ENCODE measurements at places on chromosomes 4 and X.

DNA sequence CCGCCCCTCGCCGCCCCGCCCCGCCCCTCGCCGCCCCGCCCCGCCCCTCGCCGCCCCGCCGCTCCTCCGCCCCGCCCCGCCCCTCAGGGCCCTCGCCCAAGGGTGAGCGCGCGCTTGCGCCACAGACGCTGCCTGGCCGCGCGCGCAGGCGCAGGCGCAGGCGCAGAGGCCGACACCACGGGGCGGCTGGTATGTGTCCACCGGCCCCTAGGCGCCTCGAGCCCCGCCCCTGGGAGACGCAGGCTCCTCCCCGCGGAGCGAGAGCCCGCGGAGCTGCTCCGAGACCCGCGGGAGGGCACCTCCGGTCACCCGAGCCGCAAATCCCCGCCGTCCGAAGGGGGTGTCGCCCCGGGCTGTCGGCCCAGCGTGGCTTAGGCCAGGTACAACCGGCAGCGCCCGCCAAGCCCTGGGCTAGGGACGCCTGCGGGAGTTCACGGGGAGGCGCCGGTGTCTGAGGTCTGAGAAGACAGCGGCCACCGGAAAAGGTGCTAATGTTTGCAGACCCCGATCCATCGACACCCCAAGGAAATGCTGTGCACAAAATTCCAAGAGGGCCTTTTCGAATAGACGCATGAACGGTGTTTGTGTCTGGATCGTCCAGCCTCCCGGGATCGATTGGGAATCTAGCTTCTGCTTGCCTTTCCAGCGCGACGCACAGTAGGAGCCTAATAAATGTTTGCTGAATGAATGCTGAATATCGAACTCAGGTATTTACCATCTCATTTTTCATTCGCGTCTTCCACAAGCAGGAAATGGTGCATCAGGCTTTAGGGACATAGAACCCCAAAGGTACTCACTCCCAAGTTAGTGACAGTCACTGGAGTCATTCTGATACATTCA, 473 bp upstream of the CCNQ start:
- DNase-seq, result peak; percentile 69

DNA sequence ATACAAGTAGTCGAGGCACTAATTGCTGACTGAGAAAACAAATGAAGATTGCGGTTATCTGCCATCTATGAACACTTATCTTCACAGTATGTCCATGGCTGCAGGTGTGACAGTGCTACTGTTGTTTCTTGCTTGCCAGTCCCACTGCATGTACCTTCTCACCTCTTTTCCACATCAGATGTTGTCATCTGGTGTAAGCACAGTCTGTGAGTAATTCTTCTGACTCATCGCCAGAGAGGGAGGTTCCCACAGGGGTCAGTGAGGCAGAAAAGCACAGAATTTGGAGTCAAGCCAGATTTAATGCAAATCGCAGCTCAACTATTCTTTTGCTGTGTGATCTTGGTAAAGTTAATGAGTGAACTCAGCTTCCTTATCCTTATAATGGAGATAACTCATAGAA, 144.4 kb downstream of the GLRA2 start:
- peak; percentile 70 for DNase-seq

DNA sequence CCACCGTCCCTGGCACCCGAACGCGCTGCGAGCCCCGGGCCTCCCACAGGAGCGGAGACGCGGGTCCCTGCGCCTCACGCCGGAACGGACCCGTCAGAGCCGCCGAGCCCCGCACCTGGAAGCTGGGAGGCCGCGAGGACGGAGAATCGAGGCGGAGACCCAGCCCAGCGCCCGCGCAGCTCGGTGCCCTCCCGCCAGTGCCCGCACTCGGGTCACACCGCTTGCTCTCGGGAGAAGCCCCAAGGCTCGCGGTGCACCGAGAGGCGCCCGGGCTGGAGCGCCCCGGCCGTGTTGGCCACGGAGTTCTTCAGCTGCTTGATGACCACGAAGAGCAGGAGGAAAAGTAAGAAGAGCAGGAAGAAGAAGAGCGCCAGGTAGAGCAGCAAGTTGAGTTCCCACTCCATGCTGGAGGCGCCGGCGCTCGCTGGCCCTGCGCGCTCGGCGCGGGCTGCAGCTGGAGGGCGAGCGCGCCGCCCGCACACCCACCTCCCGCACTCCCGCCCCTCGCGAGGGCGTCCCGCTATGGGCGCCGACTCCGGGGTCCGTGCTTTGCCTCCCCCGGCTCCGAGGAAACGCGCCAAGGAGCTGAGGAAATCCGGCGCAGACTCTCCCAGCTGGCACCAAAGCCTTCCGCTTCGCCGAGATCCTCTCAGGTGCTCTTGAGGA, at the start of gene SMIM43:
Gene SMIM43, minus strand, starts transcription at position 463 of the 666 bp plus-strand sequence. Its CDS starts 59 bp downstream, at position 404.
- no peak for DNase-seq

GRCh38 chrX:74449322-74449936, 28.1 kb downstream of the SLC16A2 start:
- DNase-seq, result no peak

DNA sequence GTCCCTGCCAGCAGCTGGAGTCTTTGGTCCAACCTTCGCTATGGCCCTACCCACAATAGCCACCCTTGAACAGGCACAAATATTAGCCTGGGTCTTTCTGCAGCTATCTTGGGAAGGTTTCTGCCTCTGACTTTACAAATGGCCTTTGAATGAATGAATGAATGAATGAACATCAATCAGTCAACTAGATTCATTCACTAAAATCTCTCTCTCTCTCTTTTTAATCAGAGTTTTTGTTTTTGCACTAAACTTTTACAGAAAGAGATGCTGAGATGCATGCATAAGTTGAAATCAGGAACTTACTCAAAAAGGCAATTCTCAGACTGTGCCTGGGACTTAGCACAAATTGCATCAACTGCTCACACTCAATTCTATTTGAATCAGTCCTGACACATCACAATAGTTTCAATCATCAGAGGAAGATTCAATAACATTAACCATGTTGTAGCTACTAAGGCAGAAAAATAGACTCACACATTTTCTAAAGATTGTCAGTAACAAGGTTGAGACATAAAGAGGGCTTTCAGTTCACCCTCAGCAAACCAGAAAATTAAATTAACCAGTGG, 55.0 kb downstream of the ANXA3 start:
- no peak for DNase-seq

DNA sequence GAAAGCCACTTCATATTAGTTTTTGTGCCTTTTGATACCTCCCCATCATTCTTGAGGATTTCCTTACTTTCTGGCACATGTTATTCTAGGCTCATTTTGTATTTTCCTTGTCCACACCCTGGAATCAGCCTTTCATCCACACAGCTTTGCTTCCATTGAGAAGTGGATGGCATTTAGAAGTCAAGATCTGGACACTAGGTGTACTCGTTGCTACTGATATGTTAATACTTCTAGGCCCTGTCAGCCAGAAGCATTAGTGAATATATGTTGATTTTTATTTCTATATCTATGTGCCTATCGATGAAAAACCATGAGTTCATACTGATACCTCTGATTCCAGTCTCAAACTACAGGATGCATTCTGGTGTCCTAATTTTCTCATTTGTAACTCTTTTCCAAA, 73.2 kb downstream of the ARHGAP24 start:
- peak; percentile 19 for DNase-seq

- no peak for DNase-seq
Observed at GRCh38 chr4:153618833-153619232, 65.2 kb upstream of the TLR2 start.

DNA sequence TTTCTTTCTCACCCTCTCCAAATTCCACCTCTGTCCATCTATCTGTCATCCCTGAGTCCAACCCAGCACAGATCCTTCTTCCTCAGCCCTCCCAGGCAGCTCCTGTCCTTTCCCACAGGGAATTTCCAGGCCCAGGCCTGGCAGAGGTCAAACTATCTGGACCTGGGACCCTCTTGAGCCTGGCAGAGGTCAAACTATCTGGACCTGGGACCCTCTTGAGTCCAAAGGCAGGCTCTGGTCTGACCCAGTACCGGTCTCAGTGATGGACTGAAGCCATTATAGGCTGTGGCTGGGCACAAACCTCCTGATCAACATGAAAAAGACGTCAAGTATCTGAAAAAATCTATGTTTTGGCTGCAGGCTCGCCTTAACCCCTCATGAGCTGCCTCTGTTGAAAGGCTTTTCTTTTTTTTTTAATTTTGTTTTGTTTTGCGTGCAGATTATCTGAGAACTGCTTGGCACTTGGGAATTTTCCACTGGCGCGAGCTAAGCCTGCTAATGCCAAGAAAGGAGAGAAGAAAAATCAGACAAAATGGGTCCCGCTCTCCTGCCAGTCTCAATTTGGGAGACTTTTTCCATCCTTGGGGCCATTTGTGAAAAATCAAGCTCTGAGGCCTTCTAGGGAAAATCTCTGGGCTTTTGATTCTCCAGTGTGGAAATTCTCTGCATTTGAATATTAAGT, 31.2 kb downstream of the MSX1 start:
- DNase-seq, result no peak

- DNase-seq, result peak; percentile 73
Observed at GRCh38 chr4:46329118-46329976, 60.6 kb downstream of the GABRA2 start.

GRCh38 chr4:112563431-112564200, 47.6 kb upstream of the NEUROG2 start:
- no peak for DNase-seq

- DNase-seq, result no peak
Observed at GRCh38 chr4:76892601-76893000, 5.3 kb downstream of the SOWAHB start.

- DNase-seq, result peak; percentile 0
Observed at GRCh38 chrX:40415675-40416074, 165.1 kb upstream of the ATP6AP2 start.

GRCh38 chr4:140903522-140904475, 147.6 kb upstream of the TBC1D9 start:
- no peak for DNase-seq
